Activated T-cell treated with anti-CD3 and anti-CD28 coated beads for 1 hour (primary cell): ENCODE measurements at places on chromosomes 13 and 19.

- DNase-seq: no peak
These were observed 8.7 kb downstream of the MARCHF2 start for GRCh38 chr19:8421484-8422461.

- DNase-seq: no peak
These were observed 10.1 kb downstream of the BCL3 start for GRCh38 chr19:44758596-44758995.

- DNase-seq: no peak
These were observed at the start of gene FUT1 for GRCh38 chr19:48752496-48753365. FUT1 (minus strand) TSS chr19:48752641; CDS start chr19:48751281, 1,360 bp downstream.

DNA sequence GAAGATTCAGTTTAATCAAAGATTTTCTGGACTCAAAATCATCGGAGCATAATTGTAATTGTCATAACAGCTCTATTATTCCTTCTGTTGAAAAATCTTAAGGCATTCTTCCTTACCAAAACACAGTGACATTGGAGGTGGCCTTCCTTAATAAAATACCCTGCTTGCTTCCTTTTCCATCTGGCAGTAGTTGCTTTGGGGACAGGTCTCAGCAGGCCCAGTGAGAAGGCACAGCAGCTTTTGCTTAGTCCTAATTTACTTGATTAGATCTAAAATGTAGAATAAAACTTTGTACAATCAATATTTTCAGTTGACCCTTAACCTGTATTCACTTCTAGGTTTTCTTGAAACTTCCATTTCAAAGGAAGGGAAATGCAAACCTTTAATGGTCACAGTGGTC lies 471.6 kb downstream of the PCDH20 start:
- DNase-seq: no peak

- DNase-seq: no peak
These were observed 18.1 kb upstream of the GTF3A start for GRCh38 chr13:27406178-27406939.
